ENCODE measurements at places on chromosomes 4 and X.
A peak's percentile ranks its signal among the peaks of the same experiment; 100 is the strongest.

DNA sequence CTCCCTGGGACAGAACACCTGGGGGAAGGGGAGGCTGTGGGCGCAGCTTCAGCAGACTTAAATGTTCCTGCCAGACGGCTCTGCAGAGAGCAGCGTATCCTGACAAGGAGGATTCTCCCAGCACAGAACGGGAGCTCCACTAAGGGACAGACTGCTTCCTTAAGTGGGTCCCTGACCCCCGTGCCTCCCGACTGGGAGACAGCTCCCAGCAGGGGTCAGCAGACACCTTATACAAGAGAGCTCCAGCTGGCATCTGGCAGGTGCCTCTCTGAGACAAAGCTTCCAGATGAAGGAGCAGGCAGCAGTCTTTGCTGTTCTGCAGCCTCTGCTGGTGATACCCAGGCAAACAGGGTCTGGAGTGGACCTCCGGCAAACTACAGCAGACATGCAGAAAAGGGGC, 44.5 kb upstream of the FAAH2 start:
- DNase-seq = no peak

GRCh38 chr4:187606581-187606980, 389.0 kb upstream of the ZFP42 start:
- DNase-seq = peak; percentile 28

DNA sequence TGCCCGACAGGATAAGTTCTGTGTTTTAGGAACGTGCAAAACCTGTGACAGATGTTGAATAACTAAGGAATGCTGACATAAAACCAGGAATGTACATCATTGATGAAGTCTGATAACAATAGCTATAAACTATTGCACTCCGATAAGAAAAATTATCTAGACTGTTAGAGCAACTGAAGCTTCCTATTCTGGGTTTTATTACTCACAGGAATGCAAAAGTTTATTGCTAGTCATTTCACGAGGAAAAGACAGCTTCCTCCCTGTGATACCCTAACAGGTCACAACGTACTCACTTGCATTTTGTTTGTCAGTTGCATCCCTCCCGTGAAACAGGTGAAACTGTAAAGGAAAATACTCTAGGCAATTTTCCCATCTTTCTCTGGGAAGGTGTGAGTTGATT, 65.9 kb downstream of the CLDN22 start:
- no peak for DNase-seq

- no peak for DNase-seq
Observed at GRCh38 chr4:183515411-183515810, 10.6 kb downstream of the ING2 start.

DNA sequence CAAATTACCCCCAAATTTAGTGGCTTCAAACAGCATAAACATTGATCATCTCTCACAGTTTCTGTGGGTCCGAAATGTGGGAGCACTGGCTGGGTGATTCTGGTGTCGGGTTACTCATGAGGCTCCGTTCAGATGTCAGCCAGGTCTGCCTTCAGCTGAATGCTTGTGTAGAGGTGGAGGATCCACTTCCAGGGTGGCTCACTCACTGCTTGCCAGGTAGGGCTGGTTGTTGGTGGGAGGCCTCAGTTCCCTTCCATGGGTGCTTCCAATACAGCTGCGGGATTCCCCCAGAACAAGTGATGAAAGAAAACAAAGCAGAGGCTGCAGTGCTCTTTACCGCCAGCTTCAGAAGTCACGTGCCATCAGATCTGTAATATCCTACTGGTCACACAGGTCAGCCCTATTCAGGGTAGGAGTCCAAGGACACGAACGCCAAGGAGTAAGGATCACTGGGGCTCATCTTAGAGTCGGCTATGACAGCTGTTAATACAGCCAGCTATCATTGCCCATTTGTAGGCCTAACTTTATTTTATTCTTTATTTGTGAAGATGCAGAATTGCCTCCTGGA, 1.1 kb upstream of the SMIM43 start:
- no peak for DNase-seq

DNA sequence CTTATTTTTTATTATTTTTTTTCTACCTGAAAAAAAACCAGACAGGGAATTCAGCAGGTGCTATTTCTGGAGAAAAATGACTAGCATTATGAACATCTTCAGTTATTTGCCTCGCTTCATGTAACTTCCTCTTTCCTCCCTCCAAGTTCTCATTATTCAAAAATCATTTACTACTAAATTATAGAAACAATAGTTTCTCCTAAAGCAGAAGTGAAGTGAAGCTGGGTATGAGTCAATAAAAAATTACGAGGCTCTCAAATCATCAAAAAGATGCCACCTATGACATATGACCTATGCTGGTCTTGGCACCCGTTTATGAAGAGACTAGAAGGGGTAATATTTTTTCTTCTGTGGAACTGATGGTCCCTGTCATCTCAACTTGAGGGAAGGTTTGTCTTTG, 145.0 kb upstream of the AADAT start:
- no peak for DNase-seq

- no peak for DNase-seq
Observed at GRCh38 chrX:46308110-46308509, 237.1 kb downstream of the ZNF674 start.

- no peak for DNase-seq
Observed at GRCh38 chr4:12126474-12126873, 697.8 kb upstream of the HS3ST1 start.

GRCh38 chr4:122232633-122233032, 80.5 kb downstream of the BLTP1 start:
- DNase-seq = no peak

GRCh38 chr4:105714071-105714521, 5.5 kb downstream of the GSTCD start:
- no peak for DNase-seq

DNA sequence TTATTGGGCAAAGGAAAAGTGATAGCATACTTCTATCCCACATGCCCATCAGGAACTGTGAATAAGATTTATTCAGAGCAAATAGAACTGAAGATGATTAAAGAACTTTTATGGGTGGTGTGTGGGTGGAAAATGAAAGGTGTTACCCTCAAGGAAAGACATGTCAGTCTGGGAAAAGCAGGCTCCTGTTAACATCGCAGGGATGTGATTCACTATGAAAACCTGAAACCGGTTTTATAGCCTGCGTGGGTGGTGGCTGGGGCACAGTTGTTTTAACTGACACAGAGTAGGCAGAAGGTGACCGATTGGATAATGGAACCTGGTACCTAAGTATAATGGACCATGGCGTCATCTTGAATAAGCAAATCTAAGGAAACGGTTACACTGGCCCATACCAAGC, 61.3 kb upstream of the CASK start:
- no peak for DNase-seq

GRCh38 chr4:146252969-146253611, 38.8 kb downstream of the REELD1 start:
- no peak for DNase-seq

DNA sequence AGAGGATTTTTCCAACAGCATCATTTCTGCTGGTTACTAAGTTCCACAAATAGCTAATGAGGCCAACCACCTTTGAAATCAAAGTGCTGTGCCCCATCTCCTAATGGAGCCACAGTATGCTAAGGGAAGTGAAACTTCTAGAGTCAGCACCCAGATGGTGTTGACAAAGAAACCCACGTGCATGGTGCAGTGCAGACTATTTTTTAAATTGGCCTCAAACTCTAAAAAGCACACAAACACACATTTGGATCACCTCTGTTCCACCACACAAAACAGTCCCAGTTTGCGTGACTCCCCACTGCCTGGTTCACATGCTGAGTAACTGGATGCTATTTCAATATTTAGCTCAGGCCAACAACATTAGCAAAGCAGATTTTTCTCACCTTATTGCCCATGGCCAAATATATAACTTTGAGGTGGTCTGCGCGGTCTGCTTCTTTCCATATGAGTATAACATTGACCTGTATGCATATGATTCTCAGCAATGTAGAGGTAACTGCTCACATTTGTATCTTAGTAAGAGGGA, 69.9 kb downstream of the AMELX start:
- no peak for DNase-seq

DNA sequence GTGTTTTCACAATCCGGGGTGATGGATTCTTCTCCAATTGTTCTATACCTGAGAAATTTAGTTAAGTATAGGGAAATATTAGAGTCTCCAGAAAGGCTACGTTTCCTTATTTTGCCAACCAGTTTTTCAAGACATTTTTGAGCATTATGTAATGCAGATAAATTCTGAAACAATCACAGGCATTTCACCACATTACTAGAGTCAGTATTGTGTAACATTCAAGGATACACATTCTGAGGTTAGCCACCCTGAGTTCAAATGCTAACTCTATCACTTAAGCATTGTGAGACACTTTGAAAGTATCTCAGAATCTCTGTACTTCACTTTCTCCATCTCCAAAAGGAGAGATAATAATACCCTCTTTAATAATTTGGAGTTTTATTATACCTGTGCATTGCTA, 10.6 kb downstream of the SULT1B1 start:
- DNase-seq = no peak

DNA sequence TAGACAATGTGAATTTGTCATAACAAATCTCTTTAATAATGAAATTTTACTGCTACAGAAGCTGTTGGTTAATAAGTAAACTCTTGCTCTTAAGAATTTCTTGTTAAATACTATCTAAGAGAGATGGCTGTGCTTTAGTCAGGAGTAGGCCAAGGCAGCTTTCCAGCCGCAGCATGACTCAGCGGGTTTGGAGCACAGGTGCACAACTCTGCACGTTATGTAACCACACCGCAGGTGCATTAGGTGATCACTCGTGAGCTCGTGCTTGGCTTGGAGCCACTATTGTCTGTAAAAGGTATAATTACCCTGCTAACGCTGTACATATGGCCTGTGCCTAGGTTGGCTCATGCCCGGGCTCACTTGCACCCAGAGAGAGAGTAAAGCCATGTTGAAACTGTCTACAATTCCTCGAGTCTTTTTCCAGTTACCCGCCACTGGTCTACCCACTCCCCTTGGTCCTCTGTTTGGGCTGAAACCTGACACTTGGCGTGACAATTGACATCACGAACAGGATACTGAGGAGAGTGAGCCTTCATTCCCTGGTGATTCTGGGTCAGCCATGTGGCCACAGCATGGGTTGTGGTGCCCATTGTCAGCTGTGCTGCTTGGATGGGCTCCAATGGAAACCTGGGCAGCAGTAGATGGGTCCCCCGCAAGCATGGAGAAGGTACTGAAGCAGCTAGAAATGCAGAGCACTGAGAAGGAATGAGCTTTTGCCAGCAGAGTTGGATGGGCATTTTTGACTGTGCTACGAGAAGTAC, 18.4 kb upstream of the ANAPC4 start:
- DNase-seq = no peak

- DNase-seq = no peak
Observed at GRCh38 chrX:17828171-17828570, 32.9 kb downstream of the RAI2 start.

GRCh38 chr4:153170407-153170806, 33.8 kb upstream of the TRIM2 start:
- DNase-seq = no peak

DNA sequence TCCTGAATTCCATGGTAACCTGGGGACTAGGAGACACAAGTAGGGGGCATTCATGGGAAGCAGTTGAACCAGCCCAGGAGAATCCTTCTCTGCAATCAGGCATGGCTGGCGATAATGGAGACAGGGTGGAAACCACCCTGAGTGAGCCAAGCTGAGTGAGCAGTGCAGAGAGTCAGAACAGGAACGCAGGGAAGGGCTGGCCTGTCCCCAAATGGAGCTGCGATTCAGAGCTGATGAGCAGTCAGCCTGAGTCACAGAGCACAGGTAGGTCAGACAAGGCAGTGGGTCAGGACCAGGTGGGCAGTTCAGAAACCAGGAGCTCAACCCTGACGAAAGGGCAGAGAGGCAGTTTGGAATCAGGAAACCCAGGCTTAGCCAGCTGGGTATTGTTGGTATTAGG, 129.0 kb downstream of the BTC start:
- DNase-seq = no peak

GRCh38 chrX:47540754-47541538, 20.1 kb upstream of the ARAF start:
- DNase-seq = peak; percentile 92

- no peak for DNase-seq
Observed at GRCh38 chr4:119493419-119493818, 135.2 kb downstream of the PDE5A start.

- DNase-seq = no peak
Observed at GRCh38 chrX:11196476-11196875, 85.3 kb downstream of the HCCS start.
